RWPE2 (cell line): ENCODE measurements at places on chromosomes 16 and 17.

GRCh38 chr16:14248791-14249190 lies 177.7 kb downstream of the MRTFB start:
- DNase-seq: no peak

DNA sequence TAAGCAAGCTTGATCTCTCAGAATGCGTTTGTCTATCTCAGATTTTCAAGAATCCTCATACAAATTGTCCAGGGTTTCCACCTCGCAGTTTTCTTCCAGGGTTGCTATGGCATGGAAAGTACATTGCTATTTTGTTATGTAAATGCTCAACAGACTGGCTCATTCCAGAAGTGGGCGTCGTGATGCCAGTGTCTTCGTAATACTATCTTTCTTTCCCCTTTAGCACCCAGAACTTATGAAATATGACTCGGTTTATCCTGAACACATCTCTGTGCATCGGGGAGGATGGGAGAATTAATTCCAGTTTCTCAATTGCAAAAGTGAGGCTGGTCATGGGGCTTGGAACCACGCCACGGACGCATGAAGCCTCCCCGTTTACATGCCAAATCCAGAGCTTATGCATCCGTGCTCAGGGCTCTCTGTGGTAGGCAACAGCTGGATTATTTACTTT lies 405.0 kb downstream of the WWOX start:
- no peak for DNase-seq

DNA sequence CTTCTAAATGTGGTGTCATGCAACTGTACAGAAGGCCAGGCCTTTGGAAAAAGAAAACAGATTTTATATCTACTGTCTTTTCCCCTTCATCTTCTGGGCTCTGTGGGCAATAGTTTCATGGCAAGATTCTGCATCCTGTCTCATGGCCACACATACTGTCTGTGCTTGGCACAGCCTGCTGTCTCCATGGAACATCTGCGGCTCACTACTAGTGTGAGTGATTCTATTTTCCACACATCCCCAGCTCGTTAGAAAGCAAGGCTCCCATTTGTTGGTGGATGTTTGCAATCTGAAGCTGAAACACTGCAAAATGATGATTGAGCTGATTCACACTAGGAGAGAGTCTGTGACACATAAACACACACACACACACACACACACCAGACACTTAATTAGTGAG lies 32.4 kb downstream of the CACNG3 start:
- no peak for DNase-seq

GRCh38 chr17:18368946-18369345 lies 5.6 kb upstream of the SHMT1 start:
- peak; percentile 73 for DNase-seq

- no peak for DNase-seq
Measured at GRCh38 chr17:48589831-48590606, at the start of gene HOXB3. HOXB3 (minus strand) TSS chr17:48590241; CDS start chr17:48552474, 37,767 bp downstream.

DNA sequence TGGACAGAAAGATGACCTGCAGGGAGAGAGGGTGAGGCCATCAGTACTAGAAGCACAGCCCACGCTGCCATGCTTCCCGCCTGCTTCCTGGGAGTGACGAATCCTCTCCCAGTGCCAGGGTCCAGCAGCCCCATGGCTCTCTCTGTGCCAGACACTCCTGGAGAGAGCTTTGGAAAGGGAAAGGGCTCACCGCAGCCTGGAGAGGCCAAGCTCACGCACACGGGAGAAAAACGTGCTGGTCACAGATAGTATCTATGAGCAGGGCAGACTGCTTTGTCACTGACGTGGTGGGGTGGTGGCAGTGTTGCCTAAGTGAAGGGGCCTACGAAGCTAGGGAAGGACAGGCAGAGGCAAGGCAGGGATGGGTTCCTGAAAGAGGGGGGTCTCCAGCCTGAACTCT lies 5.4 kb downstream of the WBP2 start:
- no peak for DNase-seq

DNA sequence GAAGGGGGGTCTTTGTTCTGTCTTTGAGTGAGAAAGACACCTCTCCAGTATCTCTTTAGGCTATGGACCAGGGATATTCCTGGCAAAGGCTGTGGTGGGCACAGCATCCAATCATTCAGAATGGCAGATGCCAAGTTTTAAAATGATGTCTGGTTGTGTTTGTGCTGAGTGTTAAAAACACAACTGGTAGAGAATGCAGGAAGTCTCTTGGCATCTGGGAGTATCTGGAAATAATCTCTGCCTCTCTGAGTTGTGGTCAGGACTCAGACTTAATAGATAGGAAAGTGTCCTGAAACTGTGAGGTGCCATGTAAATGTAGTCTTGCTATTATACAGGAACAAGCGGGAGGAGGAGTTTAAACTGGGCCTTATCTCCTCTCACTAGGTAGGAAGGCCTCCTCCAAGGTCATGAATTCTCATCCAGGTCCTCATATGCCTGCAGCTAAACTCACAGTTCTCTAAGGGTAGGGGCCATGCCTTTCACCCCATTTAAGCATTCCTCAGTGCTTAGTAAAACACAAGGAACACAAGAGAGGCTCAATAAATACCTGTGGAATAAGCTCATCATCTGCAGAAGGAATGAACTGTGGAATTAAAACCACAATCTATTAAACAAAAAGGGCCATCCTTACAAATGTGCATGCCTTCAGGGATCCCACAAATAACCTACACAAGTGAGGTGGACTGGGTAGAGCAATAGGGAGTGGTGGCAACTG lies 317.6 kb downstream of the CBLN1 start:
- DNase-seq: no peak

- no peak for DNase-seq
Measured at GRCh38 chr16:78288888-78289287, 189.4 kb downstream of the WWOX start.

DNA sequence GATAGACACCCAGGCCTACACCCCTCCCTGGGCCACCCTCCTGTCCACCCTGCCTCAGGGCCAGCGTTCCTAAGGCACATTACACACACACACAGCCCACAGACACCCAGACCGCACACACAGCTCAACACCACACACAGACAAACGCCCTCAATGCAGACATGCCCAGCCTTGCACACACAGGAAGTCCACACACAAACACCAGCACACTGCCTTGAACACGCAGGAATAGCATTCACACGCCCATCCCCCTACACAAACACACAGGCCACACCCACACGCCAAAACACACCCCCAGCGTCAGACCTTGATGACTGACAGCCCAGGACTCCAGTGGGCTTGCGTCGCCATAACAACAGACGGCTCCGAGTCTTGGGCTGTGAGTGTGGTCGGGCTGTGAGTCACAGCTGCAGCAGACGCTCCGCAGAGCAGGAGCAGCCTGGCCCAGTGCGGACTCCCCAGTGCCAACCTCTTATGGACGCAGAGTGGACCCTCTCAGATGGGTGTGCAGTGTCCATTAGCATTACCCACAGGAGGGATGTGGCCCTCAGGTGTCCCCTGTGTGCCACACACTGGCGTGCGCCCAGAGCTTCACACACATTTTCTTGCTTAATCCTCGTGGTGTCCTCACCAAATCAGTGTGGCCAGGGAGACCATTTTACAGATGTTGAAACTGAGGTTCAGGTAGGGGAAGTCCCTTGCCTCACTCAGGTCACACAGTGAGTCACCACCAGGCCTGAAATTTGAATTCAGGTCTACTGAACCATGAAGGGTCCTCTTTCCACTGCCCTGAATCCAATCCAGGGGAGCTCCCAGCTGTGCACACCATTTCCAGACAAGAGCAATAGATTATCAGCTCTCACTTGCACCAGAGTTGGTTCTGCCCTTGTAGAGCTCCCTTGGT lies 17.8 kb upstream of the RAI1 start:
- DNase-seq: peak; percentile 94
